GM18507 (cell line): ENCODE measurements at places on chromosomes 1 and 21.

DNA sequence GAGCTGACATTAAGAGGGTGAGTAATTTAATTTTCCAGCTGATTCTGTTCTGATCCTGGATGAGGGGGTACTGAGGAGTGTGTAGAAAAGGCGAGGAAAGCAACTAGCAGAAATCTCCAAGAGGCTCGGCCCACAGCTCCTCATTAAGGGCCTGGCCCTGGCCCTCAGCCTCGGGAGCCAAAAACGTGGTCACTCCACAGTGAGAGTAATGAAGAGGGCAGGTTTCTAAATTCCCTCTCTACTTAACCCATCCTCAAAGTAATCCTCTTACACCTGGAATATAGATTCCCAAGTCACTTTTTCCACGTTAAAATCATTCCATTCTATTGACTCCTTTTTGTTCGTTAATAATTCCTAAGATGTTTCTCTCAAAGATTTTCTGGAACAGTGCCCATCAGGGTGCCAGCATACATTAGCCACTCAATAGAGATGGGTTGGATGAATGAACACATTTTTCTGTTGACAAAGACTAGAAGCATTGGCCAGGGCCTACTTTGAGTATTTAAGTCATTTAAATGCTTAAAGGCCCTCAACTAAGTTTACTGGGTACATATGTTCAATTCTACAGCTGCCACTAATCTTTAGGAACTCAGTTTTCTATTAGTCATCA lies 1.1 kb upstream of the COL11A1 start:
- no peak for DNase-seq

DNA sequence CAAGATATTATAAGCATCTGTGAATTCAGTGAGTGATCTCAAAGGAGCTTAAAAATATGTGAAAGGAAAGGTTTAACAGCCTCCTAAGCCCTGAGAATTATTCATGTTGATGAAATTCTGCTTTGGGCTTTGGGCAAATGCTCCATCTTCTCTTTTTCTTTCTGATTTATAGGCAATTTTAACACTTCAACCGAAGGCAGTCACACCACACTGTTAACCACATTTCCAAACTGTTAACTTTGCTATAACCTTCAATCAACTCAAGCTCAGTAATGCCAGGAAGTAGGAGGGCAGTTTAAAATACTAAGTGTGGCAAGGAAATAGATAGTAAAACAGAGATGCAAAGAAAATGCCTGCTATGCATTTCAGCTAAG lies 54.4 kb upstream of the NEK7 start:
- DNase-seq: no peak

DNA sequence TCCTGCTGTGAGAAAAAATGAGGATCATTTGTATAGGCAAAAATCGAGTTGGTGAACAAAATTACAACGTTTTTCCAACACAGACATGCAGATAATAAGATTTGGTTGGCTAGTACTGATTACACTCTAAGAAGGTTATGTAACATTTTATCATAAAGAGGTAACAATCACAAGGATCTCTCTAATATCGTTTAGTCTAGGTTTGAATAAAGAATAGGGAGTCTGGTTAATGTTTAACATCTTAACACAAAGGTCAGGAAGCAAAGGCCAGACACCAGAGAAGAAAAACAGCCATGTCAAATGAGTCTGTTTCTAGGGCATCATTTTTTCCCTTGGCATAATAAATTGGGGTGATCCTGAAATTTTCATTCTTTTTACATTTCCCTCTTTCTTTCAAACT lies 207.4 kb upstream of the CHRM3 start:
- no peak for DNase-seq

- no peak for DNase-seq
Measured at GRCh38 chr21:44564886-44565598, 6.4 kb upstream of the KRTAP10-3 start.

- DNase-seq: no peak
Measured at GRCh38 chr1:159953536-159954515, at the start of gene SLAMF9. SLAMF9 (minus strand) TSS chr1:159954237; CDS start chr1:159954137, 100 bp downstream.

DNA sequence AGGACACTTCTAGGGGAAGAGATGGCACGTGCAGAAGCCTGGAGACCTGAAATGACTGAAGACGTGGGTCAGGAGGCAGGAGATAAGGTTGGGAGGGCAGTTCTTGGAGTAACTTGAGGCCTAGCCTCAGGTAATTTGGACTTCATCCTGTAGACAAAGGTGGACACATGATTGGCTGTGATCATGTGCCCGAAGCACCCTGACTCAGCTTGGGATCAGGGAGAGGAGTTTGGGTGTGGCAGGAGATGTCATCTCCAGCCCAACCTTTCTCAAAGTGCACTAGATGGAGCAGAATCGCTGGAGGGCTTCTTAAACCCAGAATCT lies 1.5 kb downstream of the SLC66A1 start:
- DNase-seq: no peak

DNA sequence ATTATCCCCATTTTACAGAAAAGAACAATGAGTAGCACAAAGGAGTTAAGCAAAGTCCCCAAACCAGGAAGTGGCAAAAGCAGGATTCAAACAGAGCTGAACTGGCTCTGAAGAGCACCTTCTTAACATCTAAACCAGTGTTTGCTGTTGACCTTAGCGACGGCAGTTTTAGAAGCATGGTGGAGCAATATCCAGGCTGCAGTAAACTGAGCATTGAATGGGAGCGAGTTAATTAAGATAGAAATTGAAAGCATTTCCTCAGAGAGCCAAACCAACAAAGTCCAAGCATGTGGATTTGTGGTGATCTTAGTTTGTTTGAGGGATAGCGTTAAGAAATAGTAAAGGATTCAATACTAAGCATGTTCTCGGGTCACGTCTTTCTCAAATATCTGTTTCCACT lies 13.4 kb upstream of the ZNF281 start:
- no peak for DNase-seq

GRCh38 chr1:171220081-171220420 lies 28.2 kb upstream of the FMO1 start:
- DNase-seq: no peak

- no peak for DNase-seq
Measured at GRCh38 chr1:211687462-211688215, 12.2 kb upstream of the NEK2 start.

- DNase-seq: peak; percentile 65
Measured at GRCh38 chr1:212665241-212666115, 34.2 kb downstream of the BATF3 start.

DNA sequence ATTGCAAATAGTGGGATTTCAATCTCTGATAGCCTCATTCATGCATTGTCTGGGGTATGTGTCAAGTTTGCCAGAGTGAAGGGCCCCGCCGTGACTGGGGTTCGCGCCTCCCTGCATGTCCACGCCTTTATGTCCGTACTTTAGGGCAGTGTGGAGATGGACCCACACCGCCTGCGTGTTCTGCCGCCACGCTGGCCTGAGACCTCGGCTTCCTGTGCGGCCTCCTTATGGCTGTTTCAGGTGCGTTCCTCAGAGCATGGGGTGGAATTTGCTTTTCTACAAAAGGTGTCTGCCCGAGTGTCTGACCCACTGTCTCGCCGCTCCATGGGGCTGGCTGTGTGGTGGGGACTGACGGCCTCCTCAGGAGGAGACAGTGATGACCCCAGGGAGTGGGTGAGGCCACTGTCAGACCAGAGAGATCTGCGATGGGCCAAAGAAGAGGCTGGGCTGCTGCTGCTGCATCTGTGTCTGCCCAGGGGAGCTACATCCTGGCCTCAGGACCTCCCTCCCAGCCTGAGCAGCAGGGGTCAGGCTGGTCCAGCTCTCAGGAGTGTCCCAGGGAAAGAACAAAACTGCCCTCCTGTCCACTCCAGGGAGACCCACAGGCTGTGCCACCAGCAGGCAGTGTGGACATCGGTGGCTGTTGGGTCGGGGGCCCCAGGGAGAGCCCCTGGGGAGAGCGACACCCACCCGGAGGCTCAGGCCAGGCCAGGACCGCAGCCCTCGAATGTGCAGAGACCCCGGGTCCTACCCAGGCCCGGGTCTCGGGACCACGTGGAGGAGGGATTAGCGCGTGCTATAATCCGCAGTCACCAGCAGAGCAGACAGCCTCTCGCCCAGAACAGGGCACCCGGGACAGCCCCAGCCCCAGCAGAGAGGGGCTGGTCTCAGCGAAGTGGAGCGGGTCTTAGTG lies 9.8 kb upstream of the SLC19A1 start:
- no peak for DNase-seq

DNA sequence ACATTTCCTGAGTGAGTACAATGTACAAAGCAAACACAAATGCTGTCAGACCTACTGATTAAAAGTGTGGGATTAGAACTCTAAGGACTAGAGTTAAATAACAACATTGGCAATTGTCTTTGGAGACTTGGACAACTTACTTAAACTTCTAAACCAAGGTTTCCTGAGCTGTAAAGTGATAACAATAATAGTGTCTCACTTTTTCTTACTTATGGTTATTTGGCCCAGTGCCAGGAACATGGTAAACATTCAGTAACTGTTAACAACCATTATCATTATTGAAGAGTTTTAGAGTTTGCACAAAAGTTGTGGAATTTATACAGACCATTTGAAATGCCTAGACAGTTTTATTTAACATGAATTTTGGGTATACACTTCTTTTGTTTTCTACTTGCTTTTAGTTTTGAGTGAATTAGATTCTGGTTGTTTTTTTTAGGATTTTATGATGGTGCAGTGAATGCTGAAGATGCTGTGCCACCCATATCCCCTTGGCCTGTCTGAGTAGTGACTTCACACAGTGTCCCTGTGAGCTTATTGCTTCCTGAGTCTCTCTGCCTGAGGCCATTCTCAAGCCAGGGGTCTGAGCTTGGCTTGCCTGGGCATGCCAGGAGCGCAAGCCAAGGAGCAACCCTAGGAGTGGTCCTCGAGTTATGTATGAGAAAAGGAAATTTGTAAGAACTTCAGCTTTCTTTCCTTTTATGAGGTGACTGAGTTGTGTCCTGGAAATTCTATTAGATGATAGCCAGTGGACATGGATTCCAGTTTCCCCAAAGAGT lies 932.8 kb downstream of the TTLL7 start:
- no peak for DNase-seq

GRCh38 chr1:18107369-18108298 lies at the start of gene IGSF21:
IGSF21 (plus strand) TSS chr1:18107798; CDS start chr1:18108129, 331 bp downstream.
- DNase-seq: no peak

GRCh38 chr1:14713077-14713476 lies 114.6 kb downstream of the KAZN start:
- no peak for DNase-seq

- no peak for DNase-seq
Measured at GRCh38 chr1:9848022-9848421, 24.3 kb upstream of the CLSTN1 start.
